ENCODE measurements at places on chromosomes 2 and 18. TPM values are rescaled to one million over a fixed set of nuclear protein-coding genes. Genes with fewer than 3 reads are reported as not detected.

GRCh38 chr18:24914171-24914525, 437.8 kb downstream of the ZNF521 start:
- DNase-seq = no peak

DNA sequence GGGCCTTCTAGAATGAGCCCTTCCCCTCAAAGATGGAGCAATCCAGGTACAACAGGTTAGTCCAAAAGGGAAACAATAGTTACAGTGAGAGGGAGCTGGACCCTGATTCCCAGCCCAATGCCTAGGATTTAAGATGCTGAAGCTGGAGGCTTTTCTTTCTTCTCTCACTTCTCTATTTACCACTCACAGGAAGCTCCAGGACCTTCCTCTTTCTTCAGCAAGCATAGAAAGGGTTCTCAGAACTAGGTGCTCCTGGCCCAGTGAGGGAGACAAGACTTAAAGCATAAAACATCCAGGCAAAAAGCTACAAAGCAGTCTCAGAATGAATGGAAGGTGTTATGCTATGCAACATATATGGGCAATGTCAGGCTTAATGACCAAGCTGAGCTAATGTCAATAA, 279.0 kb downstream of the SRBD1 start:
- no peak for DNase-seq

- no peak for DNase-seq
Measured at GRCh38 chr2:85524336-85524908, 14.5 kb upstream of the MAT2A start.

DNA sequence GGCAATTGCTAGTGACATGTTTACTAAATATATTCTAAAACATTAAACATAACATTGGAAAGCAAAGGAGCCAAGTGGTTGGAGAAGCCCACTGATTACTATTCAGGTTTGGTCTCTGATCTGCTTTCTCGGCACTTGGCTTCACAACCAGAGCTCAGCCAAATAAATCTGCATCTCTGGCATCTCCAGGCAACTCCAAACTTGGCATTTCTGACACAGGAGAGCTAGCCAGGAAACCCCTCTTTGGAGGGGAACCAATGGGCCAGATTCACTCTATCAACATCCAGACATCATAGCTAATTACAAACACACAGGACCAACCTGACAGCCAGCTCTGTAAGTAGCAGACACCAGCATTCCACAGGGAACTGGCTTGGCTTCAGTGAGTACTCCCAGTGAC, 150.3 kb upstream of the ETAA1 start:
- no peak for DNase-seq

DNA sequence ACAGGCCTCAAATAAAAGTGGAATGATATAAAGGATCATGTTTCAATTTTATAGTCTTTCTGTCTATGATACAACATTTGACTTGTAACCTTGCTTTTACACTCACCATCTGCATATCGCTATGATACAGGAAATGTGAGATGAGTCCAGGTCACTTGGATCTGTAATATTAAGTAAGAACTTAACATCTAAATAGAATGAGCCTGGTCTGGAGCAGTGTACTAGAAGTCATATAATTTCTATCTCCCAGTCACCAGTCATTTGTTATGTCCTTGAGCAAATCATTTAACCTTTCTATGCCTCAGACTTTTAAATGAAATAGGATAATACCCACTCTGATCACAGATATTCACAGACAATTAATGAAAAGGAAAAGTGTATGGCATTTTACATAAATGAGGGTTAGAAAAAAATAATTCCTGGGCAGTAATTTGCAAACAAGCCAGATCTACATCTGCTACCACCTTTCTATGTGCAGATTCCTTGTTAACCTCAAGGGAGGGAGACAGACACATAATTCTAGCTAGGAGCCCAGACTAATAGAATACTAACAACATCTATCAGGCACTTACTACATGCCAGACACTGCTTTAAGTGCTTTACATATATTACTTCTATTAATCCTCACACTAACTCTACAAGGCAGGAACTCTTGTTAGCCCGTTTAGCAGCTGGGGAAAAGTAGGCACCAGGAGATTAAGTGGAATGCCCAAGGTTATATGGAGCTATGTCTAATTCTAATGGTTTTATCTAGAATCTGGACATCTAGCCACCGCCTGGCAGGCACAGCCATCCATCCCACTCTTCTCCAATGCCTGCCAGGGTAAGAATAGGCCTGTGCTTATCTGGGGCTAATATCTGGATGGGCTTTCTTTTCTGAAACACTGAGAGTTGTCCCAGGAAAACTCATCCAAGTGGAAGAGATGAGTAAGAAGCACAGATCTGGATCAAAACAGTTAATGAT, 313.6 kb upstream of the CDH20 start:
- no peak for DNase-seq

DNA sequence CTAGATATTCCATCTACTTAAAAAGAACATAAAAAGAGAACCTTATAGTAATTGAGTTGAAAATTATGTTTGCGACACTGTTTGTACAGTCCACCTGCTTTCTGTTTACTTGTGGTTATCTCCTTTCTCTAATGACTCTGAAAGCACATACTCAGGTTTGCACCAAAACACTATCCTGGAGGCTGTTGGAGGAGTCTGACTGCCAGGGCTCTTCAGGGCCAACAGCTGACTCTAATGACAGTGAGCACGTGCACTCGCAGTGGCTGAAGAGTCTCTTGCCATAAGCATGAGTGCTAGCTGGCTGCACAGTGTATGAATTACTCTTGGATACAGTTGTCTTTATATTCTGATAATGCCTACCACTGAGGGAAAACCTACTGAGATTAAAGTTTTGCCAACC, 16.7 kb upstream of the GLS start:
- peak; percentile 45 for DNase-seq

GRCh38 chr2:197121255-197121654, 189.3 kb downstream of the ANKRD44 start:
- DNase-seq = no peak

- DNase-seq = no peak
Measured at GRCh38 chr2:171985076-171985475, 14.7 kb upstream of the METAP1D start.

DNA sequence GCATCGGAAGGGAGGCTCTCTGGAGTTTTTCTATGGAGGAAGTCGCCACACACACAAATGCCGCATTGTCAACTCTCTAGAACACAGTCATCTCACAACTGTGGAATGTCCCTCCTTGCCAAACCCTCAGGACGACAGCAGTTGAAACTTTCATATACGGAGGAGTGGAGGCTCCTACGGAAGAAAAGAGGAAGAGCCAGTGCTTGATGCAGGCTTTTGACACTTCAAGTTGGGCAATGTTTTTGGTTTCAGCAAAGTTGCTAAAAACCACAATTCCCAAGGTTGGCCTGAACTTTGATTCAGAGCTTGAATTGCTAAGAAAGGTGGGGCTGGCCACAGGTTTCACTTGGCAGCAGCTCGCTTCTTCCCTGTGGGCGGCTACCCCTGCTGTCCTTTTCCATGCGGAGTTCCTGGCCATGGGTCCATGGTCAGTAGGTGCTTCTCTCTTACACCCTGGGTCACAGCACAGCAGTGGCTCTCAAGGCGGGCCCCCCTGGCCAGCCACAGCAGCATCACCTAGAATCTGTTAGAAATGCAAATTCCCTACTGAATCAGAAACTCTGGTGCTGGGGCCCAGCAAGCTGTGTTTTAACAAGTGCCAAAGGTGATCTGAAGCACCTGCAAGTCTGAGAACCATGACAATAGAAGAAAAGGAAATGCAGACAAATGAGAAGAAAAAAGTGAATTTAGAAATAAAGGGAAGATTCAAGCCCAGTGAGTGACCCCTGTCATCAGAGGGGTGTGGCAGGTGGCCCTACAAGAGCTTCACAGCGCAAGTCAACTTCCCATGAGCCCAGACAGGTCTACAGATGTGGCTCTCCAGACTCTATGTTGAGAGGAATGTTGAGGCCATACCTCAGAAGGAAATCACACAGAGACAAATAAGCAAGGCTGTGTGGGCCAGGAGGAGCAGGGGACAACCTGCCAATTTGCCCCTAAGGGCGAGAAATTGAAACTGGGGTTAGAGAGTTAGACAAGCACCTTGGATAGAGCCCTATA, 856.4 kb downstream of the RNF144A start:
- DNase-seq = peak; percentile 36

- peak; percentile 38 for DNase-seq
Measured at GRCh38 chr18:79947054-79947755, 4.2 kb downstream of the SLC66A2 start.

DNA sequence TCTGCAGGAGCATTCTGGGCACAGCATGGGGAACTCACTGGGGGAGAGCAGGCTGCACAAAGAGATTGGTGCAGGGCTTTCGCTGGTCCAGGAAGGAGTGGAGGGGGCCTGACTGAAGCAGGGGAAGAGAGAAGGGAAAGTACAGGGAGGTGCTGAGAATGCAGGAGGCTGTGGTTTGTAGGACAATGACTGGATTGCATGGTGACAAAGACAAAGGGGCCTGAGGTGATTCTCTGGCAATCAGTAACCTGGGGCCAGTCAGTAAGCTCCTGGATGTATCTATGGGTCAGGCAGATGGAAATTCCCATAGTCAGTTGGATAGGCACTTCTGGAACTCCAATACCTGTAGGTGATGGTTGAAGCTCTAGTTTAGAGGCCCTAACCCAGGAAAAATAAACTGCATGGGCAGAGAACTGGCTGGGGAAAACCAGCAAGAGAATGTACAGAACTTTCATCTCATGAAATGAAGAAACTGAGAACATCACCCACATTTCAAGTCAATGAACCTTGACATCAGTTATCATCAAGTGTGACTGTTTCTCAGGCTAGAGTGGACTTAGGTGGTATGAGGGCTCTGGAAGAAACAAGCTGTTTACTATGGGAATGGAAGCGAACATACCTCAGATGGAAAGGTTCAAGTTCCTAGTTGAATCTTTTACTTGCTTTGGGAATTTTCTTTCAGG, 193.2 kb downstream of the TPGS2 start:
- no peak for DNase-seq

DNA sequence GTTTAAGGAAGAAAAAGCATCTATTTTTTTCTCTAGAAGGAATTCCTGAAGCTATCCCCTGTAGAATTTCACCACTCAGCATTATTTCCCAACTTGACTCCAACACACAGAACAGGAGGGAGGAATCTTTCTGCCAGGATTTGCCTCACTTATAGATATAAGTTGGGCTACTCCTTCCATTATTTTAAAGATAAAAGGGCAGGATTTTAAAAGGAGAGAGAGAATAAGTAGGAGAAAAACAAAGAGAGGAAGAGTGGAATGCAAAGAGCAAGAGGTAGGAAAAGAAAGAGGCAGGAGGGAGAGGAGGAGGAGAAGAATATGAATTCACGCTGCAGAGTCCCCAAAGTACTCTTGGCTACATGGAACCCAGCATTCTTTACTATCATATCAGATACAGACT, 182.5 kb downstream of the TCF4 start:
- no peak for DNase-seq

DNA sequence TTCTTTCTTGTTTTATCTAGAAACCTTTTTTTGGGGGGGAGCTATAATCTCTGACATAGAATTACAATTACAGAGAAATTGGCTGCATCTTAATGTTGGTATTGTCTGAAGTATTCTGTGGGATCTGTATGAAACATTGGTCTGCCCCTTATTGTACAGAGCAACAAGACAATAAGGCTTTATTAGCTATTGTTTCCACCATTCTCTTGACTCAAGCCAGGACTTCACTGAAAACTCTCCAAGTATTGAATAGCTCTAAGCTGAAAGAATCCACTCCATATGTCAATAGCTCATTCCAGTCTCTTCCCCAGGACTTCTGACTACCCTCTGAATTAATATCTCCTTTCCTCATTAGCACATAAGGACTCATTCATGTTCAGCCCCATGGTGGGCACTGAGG, 77.8 kb downstream of the RHBDD1 start:
- no peak for DNase-seq

DNA sequence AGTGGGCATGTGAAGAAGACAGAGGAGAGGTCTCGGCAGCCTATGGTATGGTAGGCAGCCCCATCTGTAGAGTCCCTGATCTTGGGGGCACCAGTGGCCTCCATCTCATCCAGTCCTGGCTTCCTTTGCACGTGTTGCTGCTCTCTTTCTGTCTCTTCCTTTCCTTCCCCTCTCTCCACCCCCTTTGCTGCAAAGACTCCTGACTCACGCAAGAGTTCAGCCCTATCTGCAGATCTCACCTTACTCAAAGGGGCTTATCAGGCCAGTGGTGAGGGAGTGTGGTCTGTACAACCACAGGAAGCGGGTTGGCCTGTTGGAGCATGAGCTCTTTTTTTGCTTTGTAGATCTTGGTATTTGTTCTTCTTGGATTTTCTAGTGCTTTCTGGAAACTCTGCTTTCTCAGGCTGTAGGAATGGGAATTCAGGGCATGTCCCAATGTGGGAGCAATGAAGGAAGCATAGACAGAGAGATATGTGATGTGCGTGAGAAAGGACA, 14.6 kb upstream of the NT5DC4 start:
- DNase-seq = no peak

SERPINB4 gene
- total RNA-seq = not detected

TMEM17 gene
- 1.0 TPM for total RNA-seq

CLEC4F gene
- total RNA-seq = 0.15 TPM

RAD51AP2 gene
- total RNA-seq = not detected

MTCL1 gene
- 11.7 TPM for total RNA-seq

Data from upper lobe of left lung (tissue), 6 donors.